ENCODE measurements at places on chromosomes 13 and 19.

DNA sequence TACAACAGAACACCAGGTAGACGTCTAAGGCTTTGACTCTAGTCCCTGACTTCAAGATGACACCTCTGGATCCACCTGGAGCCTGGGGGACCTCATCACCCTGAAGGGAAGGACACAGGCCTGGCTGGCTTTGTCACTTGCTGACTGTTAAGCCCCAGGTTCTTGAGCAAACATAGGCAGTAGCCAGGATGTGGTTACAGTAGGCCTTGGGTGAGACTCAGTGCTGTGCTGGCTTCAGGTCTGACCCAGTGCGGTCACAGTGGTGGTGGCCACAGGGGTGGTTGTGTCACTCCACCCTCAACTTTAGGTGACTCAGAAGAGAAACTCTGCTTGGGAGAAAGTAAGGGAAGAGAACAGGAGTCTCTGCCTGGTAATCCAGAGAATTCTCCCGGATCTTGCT, 497.8 kb downstream of the UQCRFS1 start:
- no peak for DNase-seq

- DNase-seq: no peak
Observed at GRCh38 chr13:112226320-112227002, 149.7 kb upstream of the SPACA7 start.

GRCh38 chr13:60509601-60510386, 112.8 kb downstream of the TDRD3 start:
- DNase-seq: no peak

DNA sequence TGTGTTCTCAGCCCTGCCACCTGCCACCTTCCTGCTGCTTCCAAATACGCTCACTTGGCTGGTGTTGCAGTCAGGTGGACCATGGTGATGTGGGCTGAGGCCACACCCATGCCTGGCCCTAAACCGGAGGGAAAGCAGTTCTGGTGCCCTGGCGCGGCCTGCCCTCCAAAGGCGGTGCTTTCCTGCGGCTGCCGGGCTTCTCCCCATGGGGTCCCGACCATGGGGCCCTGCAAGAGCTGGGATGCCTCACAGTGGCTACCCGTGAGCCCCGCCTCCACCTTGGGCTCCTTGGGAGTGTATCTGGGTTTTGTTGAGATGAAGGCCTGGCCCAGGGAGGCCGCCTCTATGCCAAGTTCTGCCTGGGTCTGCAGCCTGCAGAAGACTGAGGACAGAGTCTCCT, 73.7 kb downstream of the ERICH6B start:
- no peak for DNase-seq

GRCh38 chr19:29854033-29854432, 42.2 kb downstream of the CCNE1 start:
- DNase-seq: no peak

- DNase-seq: no peak
Observed at GRCh38 chr13:69283837-69284236, 823.8 kb upstream of the ATXN8OS start.

DNA sequence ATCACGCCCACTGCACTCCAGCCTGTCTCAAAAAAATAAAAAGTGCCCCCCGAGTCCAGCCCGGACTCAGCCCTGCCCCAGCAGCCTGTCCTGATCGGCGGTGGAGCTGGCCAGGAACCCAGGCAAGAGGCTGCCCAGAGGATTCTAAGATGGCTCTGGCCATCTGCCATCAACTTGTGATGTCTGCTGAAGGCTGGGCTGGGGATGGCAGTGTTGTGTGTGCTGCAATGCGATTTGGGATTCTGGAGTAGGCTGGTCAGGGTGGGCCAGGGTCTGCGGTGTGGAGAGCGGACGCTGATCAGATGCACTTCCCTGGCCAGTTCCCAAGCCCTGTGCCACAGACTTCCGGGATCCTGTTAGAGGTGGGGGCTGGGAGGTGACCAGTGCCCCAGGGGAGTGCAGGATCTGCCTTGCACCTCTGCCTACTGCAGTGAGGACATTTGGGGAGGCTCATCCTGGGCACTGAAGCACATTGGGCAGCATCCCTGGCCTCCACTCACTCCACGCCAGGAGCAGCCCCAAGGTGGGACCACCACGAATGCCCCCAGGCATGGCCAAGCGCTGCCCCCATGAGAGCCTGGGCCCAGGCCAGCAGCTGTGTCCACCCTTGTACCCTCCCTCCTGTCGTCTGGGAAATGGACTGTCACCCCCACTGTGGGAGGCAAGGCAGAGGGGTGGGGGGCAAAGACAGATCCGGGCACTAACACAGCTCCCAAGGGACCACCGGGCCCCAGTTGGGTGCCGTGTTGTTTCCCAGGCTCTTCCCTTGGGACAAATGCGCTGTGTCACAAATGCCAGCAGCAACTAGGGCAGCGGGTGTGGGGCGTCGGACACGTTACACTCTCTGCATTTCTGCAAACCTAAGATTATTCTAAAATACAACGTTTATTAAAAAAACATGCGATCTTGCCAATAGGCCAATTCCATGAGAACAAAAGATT, 3.4 kb upstream of the TBXA2R start:
- no peak for DNase-seq

GRCh38 chr19:7602240-7602934, 6.7 kb downstream of the CAMSAP3 start:
- DNase-seq: no peak

Measured in endothelial cell (in vitro differentiated cells).